NCI-H2029 (cell line): ENCODE measurements at places on chromosomes 6 and 20.

DNA sequence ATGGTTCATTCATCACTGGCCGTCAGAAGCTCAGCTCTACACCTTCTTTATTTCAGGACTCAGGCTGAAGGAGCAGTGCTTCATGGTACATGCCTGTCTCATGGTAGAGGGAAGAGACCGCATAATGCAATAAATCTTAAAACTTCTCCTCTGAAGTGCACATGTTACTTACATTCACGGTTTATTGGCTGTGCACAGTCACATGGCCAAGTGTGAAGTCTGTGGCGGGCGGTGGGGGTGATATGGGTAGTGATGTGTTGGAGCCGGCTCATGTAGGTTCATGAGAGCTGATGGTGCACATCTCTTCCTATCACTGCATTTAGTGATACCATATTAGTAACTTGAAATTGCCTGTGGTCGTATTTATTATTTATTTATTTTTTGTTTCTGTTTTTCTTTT, 102.9 kb downstream of the CTNNBL1 start:
- no peak for DNase-seq

GRCh38 chr6:157063176-157063905, 260.0 kb downstream of the TMEM242 start:
- no peak for DNase-seq

GRCh38 chr20:1707588-1708449, 50.2 kb upstream of the SIRPG start:
- DNase-seq = no peak

DNA sequence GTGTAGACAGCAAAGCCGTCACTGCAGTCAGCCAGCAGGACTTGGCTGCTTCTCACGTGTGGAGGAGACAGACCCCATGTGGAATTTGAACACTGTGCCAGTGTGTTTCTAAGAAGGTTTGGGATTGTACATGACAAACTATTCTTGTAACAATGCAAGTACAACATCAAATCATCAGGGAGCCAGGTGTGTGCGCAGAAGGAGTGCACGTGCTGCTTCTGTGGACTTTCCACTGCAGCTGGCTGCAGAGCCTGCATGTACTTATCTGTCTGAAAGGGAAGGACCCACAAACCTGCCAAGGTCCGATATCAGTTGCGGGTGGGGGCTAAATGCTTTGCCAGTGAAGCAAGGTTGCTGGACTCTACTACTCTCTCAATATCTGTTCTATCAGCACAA, 211.6 kb downstream of the WDR27 start:
- no peak for DNase-seq

- DNase-seq = no peak
Measured at GRCh38 chr20:775679-776135, 7.4 kb upstream of the SLC52A3 start.

- DNase-seq = peak; percentile 14
Measured at GRCh38 chr6:24558516-24558915, 63.7 kb downstream of the ALDH5A1 start.

- no peak for DNase-seq
Measured at GRCh38 chr20:9202420-9203080, 133.7 kb downstream of the PLCB4 start.

GRCh38 chr20:58366866-58367265, 22.2 kb upstream of the VAPB start:
- DNase-seq = no peak

GRCh38 chr20:11796026-11796425, 121.7 kb upstream of the BTBD3 start:
- no peak for DNase-seq
